ENCODE measurements at places on chromosomes 5 and 9.

DNA sequence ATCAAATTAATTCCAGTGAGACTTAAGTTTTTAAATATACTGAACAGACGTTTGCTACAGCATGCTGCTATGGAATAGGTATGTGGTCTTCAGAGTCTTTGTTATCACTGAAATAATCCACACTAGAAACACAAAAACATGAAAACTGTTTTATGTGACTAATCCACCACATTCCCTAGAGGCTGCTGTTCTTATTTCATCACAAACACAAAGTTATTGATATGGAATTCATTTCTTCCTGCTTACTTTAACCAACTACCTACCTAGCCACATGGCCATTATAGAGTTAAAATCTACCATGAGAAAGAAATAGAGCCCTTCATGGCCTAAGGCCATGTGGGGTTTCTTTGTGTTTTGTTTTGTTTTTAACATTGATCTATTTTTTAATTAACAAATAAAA lies 232.3 kb upstream of the PTGER4 start:
- DNase-seq, result no peak

- DNase-seq, result no peak
These were observed 27.0 kb upstream of the PPARGC1B start for GRCh38 chr5:149702934-149703646.

- DNase-seq, result no peak
These were observed 1.1 kb downstream of the SRD5A1 start for GRCh38 chr5:6634306-6634705.

DNA sequence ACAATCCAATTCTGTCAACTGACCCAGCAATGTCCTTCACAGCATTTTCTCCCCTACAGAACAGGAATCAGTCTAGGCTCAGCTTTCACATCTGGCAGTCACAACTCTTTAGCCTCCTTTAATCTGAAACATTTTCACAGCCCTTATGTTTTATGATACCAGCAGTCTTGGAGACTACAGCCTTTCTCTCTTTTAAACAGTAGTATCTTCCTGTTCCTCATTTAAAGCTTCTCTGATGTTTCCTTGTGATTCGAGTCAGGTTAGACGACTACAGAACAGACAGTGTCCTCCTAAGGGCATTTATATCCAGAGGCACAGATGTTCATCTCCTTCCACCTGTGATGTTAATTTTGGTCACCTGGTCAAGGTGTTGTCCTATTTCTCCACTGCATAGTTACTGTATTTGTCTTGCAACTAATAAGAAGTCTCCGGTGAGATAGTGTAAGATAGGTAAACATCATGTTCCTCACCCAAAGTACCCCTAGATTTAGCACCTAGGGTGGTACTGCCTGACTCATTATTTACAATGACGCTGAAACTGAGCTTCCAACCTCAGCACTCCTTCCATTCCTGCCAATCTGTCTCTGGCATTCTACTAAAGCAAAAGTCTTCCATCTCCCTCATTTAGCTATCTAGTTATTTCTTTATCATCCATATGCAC lies 20.7 kb downstream of the TTC39B start:
- no peak for DNase-seq

- peak; percentile 94 for DNase-seq
These were observed 2.5 kb upstream of the ZNF608 start for GRCh38 chr5:124748687-124749594.

- DNase-seq, result no peak
These were observed 61.6 kb downstream of the CSNK1A1 start for GRCh38 chr5:149489605-149490037.

- DNase-seq, result peak; percentile 41
These were observed 30.1 kb upstream of the CFAP157 start for GRCh38 chr9:127676638-127677037.

GRCh38 chr9:83238871-83239640 lies 176.1 kb upstream of the RASEF start:
- DNase-seq, result no peak

GRCh38 chr5:54480296-54480695 lies 24.8 kb downstream of the HSPB3 start:
- no peak for DNase-seq

GRCh38 chr5:145718956-145719355 lies 116.2 kb downstream of the PRELID2 start:
- DNase-seq, result no peak

- no peak for DNase-seq
These were observed 171.6 kb upstream of the RASEF start for GRCh38 chr9:83234541-83234940.

- DNase-seq, result no peak
These were observed 5.0 kb upstream of the FBXL7 start for GRCh38 chr5:15495026-15495425.

DNA sequence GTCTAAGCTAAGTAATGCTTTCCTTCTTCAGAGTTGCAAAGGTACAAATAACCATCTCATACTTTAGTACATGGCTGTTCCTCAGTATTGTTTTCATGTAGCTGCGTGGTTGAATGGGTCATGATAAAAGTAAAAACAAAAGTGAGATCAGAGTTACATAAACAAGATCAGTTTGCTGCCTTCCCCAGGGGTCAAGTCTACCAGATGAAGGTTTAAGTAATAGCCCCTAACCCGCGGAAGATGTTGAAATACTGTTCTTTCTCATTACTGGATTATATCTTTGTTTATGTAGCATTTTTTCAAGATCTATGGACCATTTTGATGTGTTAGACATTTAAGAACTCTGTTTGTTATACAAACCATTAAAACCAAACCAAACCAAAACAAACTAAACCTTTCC lies 34.1 kb upstream of the ARRDC3 start:
- DNase-seq, result no peak

Data from putamen (tissue), 1 donor.